ENCODE measurements at places on chromosomes 12 and 14. TPM values are rescaled to one million over a fixed set of nuclear protein-coding genes. Genes with fewer than 3 reads are reported as not detected.

PLA2G1B gene
- total RNA-seq, result not detected

PRIMA1 gene
- not detected for total RNA-seq

TSHR gene
- total RNA-seq, result not detected

EIF2S1 gene
- total RNA-seq, result 240 TPM

GPR68 gene
- total RNA-seq, result 6.5 TPM

GRCh38 chr14:56092763-56093162, 25.4 kb upstream of the PELI2 start:
- DNase-seq, result no peak

DNA sequence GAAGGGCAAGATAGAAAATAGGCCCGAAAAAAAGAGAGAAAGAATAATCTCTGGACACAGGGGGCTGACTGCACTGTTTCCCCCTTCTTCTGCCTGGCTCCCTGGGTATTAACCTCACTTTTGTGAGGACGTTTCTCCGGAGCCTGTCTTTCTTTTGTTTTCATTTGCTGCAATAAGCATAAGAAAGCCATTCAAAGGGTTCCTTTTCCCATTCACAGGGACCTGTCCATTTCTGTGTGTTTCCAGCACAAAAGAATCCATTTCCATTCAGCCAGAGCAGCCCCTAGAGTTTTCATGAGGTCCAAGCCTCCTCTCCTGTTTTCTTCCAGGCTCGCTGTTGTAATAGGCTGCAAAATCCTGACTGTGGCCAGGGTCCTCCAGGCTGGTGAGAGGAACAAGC, 16.8 kb downstream of the PLXNC1 start:
- DNase-seq, result no peak

- no peak for DNase-seq
Measured at GRCh38 chr12:13049816-13050215, 5.6 kb downstream of the FAM234B start.

DNA sequence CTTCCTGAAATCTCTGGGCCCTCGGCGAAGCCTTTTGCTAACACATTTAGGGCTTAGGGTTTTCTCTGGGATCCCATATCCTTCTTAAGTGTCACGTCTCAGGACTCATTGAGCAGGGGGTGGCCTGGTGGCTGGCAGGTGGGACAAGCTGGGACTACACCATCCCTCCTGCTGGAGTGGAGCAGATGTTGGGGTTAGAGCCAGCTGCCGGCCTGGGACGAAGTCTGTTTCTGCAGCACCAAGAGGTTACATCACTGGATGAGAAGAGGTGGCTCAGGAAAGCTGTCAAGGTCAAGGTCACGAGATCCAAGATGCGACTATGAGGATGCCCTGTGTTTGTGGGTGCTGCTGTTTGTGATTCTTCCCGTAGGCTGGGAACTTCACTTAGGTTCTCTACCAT, 16.3 kb downstream of the SMCO2 start:
- no peak for DNase-seq

DNA sequence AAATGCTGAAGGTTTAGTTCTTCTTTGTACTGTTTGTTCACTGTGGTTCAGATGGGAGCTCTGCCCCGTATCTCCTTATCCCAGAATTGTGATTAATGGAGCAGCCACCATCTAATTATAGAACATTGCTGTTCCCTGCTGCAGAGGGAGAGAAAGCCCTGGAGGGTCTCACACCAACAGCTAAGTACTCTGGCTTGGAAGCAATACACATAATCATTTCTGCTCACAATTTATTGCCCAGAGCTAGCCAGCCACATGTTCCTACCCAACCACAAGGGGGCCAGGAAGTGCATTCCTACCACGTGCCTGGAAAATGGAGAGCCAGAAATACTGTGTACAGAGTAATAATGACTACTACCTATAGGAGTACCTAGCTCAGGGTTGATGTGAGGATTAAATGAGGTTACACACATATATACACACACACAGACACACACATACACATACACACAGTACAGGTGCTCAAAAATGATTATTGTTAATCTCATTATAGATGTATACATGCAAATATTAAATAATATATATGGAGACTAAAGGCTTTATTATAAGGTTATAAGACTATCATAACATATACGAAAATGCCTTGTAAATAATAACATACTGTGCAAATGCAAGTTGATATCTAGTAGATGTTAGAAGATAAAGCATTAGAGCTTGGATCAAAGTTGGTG, 22.3 kb downstream of the MSRB3 start:
- DNase-seq, result no peak

DNA sequence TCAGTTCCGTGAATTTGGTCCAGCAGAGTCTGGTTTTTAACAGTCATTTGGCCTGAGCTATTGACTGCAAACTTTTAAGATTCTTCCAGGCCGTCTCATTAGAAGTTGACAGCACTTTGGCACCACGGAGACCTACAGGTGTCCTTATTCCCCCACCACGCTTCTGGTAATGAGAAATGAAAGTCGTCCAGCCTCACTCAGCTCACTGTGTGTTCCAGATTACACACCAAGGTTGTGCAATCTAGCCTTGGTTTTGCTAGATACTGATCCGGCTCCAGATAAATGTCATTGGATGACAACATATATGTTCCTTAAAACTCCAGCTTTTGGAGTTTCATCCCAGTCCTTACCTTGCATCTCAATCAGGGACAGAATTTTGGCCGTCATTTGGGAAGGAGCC, 210.4 kb downstream of the CHST11 start:
- DNase-seq, result no peak

- DNase-seq, result no peak
Measured at GRCh38 chr14:58690801-58691516, 53.2 kb downstream of the DACT1 start.

GRCh38 chr14:75311356-75311755, 32.7 kb downstream of the FOS start:
- DNase-seq, result no peak

- DNase-seq, result no peak
Measured at GRCh38 chr12:27180906-27181505, 63.1 kb upstream of the STK38L start.

- no peak for DNase-seq
Measured at GRCh38 chr14:35999294-35999693, 173.2 kb downstream of the BRMS1L start.

- DNase-seq, result no peak
Measured at GRCh38 chr12:120901818-120902217, 2.3 kb downstream of the SPPL3 start.

DNA sequence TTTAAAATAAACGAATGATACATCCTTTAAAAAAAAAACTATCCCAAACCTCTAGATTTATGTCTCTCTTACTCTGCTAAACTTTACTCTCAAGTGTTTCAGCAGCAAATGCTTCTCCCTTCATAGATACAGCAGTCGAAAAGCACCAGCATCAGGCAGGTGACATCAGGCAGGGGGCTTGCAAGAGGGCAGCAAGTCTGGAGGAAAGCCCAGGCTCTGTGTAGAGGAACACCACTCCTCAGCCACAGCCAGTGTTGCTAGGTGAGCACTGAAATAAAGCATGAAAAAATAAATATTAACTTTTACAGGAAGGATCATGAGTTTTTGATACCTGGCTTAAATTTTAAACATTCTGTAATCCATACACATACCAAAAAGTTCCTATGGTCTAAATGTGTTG, 419.4 kb downstream of the GALC start:
- DNase-seq, result no peak

DNA sequence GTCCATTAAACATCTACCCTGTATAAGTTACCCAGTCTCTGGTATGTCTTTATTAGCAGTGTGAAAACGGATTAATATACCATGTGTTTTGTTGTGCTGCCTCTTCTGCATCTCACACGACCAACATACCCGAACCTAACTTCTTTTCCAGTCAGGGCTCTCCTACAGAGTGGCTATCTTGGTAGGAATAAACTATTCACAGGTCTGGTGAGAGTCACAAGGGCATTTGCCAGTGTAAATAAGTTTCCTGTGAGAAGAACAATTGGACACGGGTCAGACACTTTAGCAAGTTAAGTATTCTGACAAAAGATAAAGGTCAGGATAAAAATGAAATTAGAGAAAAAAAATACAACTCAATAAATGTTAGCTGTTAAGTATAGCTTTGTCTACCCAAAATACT, 60.9 kb downstream of the MYF5 start:
- DNase-seq, result no peak

DNA sequence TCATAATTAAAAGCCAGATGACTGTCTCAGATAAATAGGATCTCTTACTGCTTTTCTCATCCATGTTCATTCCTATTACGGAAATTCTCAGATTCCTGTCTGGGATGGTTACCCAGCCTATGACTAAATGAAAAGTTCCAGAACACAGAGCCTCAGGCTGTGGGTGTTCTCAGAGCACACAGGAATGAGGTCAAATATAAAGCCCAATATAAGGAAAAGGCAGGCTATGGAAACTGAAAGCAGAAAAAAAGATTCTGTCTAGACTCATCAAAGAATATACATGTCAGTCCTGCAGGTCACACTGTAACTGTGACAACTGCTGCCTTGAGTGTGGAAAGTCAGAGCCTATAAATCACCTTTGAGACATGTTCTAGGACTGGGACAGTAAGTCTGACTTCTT, 64.3 kb downstream of the DCAF5 start:
- DNase-seq, result no peak

DNA sequence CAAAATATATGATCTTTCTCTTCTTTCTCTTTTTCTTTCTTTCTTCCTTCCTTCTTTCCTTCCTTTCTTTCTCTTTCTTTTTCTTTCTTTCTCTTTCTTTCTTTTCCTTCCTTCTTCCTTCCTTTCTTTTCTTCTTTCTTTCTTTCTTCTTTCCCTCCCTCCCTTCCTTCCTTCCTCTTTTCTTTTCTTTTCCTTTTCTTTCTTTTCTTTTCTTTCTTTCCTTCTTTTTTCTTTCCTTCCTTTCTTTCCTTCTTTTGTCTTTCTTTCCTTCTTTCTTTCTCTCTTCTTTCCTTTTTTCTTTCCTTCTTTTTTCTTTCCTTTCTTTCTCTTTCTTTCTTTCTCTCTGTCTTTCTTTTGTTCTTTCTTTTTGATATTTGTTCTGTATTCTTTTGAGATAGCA, 1356.0 kb upstream of the SEL1L start:
- no peak for DNase-seq

DNA sequence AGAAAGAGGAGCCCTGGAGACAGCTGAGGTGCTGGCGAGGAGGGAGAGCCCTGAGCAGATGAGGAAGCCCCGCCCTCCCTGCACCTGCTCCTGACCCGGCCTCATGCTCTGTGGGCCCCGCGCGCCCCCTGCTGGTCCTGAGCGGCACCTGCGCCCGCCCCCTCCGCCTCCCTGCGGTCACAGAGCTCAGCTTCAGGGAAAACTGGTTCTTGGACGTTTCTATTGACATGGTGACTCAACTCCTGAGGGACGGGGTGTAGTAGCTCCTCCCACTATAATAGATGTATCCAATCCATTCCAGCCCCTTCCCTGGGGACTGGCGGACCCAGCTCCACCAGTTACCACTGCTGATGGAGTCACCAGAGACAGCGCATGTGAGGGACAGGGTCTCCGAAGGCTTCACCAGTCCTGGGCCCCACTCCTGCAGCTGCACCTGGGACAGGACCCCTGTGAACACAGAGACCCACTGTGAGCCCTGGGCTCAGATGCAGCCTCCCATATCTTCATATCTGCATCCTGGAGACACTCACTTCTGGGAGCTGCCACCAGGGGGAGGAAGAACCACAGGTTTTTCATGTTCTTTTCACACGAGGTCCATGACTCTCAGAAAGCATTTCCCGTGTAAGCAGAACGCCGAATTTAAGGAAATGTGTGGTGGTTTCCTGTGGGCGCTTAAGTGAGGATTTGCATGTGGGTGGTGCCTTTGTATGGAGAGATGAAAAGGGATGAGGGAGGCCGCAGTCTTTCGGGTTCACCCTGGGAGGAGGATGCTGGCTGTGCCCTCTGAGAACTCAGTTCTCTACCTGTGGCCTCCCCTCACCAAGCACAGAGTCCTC, 1346.4 kb downstream of the TMEM121 start:
- peak; percentile 95 for DNase-seq

GRCh38 chr12:123389560-123390351, 5.8 kb downstream of the KMT5A start:
- peak; percentile 45 for DNase-seq

- no peak for DNase-seq
Measured at GRCh38 chr12:65565601-65566560, 258.4 kb upstream of the HMGA2 start.

- no peak for DNase-seq
Measured at GRCh38 chr12:126487431-126487980, 1422.3 kb downstream of the AACS start.

DNA sequence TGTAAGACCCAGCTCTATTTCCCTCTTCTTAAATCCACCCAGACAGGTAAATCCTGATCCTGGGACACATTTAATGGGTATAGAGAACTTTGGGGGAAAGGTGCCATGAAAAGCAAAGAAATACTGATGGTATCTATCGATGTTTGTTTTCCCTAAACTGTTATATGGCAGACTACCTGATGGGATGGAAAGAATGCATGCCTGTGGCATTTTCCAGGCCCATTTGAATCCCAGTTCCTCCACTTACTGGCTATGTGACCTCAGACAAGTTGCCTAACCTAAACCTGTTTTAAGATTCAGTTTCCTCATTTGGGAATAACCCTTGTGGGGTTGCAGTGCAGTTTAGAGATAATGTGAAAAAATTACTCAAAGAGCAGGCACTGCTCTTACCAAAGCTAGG, 404.5 kb downstream of the FUT8 start:
- no peak for DNase-seq

DNA sequence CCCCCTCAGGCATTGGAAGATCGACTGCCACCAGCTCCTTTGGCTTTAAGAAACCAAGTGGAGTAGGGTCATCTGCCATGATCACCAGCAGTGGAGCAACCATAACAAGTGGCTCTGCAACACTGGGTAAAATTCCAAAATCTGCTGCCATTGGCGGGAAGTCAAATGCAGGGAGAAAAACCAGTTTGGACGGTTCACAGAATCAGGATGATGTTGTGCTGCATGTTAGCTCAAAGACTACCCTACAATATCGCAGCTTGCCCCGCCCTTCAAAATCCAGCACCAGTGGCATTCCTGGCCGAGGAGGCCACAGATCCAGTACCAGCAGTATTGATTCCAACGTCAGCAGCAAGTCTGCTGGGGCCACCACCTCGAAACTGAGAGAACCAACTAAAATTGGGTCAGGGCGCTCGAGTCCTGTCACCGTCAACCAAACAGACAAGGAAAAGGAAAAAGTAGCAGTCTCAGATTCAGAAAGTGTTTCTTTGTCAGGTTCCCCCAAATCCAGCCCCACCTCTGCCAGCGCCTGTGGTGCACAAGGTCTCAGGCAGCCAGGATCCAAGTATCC, 288.7 kb downstream of the NAV3 start:
- DNase-seq, result no peak

- DNase-seq, result no peak
Measured at GRCh38 chr14:62409626-62410300, 635.5 kb downstream of the KCNH5 start.

DNA sequence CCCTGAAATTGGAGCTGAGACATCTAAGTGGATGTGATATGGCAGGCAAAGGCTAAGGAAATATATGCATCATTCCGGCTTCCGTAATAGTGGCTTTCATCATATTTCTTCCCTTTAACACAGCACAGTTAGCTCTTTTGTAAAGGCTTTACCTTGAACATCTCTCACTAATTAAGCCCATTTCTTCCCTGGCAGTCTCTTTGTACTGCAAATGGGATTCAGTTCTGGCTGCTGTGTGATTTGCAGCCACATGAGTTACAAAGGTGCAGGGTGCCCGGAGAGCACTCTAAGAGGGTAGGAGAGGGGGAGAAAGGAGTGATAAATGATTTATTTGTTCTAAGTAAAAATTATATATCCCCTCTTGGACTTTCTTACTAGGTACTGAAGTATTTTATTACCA, 232.1 kb upstream of the CCDC196 start:
- DNase-seq, result no peak

GRCh38 chr12:128794661-128795529, 28.9 kb downstream of the SLC15A4 start:
- no peak for DNase-seq
